Suprapubic skin (tissue), 4 donors: ENCODE measurements at places on chromosomes 1 and 21. TPM values are rescaled to one million over a fixed set of nuclear protein-coding genes. Genes with fewer than 3 reads are reported as not detected.

WNT2B gene
- total RNA-seq, result 18.6 TPM

TNFSF4 gene
- total RNA-seq, result 0.29 TPM

LPAR3 gene
- 19.2 TPM for total RNA-seq

STX12 gene
- total RNA-seq, result 73.1 TPM

NBPF15 gene
- 18.7 TPM for total RNA-seq

DNA sequence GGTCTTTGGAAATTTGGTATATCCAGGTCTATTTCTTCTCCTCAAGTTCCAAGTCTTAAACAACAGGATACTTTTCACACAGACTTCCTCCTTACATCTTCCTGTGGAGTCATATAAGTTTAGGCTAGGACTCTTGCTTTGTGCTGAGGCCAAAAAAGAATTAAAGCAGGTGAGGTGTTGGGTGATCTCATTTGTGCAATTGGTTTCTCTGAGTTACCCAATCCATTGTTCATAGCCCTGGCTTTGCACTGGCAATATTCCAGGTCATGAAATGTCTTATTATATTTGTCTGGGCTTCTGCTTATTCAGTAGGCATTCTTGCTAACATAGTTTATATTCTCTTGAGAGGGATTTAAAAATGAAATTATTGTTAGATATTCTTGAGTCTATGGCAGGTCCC lies 14.1 kb upstream of the KIAA0040 start:
- no peak for DNase-seq
- no peaks in the 10 kb centered on the region for H3K36me3 ChIP-seq
- no peak overlapping the region for H3K27ac ChIP-seq
- H3K27me3 ChIP-seq, result no peaks in the 10 kb centered on the region
- no peak overlapping the region for H3K4me3 ChIP-seq
- H3K4me1 ChIP-seq, result peaks cover 1% of the 10 kb centered on the region

DNA sequence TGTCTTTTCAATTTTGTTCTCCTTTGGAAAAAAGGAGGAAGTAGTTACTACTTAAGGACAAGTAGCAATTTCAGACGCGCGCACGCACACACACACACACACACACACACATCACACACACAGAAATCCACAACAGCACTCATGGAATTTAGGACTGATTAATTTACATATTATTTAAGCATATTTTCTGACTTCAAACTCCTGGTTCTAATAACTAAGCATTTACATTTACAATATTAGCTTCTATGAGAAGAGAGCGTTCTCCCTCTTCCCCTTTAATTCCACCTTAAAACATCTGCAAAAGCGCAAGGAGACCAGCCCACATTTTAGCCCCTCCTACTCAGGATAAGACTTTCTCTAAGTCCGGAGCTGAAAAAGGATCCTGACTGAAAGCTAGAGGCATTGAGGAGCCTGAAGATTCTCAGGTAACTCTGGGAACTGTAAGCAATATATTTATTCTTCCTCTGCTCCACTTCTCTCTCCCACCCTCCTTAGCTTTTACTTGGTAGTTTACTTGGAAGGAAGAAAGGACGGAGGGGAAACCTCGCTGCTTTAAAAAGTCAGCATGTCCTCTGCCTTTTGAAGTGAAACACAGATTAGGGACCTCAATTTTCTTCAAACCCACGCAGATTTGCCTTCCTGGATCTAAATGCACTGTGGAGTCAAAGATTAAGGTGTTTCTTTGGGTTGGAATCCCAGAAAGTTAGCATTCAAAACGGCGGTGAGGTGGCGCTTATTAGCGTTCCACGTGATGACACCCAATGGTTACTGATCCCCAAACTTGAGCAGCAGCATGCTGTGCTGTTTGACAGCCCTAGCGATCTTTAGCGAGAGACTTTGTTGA lies at the start of gene PLA2G4A:
Gene PLA2G4A (plus strand): TSS at position 339 of the 844 bp plus-strand sequence. CDS start 25,406 bp downstream, outside the sequence.
- no peaks in the 10 kb centered on the region for H3K36me3 ChIP-seq
- no peaks in the 10 kb centered on the region for H3K27me3 ChIP-seq
- peaks cover 8% of the 10 kb centered on the region for H3K4me1 ChIP-seq
- H3K27ac ChIP-seq, result peak within 1 kb of the TSS; percentile 86

- no peak overlapping the region for H3K4me3 ChIP-seq
- H3K27ac ChIP-seq, result no peak overlapping the region
- peaks cover 38% of the 10 kb centered on the region for H3K36me3 ChIP-seq
- no peaks in the 10 kb centered on the region for H3K27me3 ChIP-seq
Measured at GRCh38 chr1:228099331-228099732, 3.8 kb downstream of the C1orf35 start.

- no peak for DNase-seq
- no peaks in the 10 kb centered on the region for H3K36me3 ChIP-seq
- no peak overlapping the region for H3K4me3 ChIP-seq
- peaks cover 15% of the 10 kb centered on the region for H3K4me1 ChIP-seq
Measured at GRCh38 chr1:235045921-235046601, 82.6 kb downstream of the TOMM20 start.
